Stimulated activated CD4-positive, alpha-beta T cell treated with anti-CD3 and anti-CD28 coated beads, TNF-alpha, amount 100 ng/mL, for 4 hours (primary cell): ENCODE measurements at places on chromosomes 7 and 10.

DNA sequence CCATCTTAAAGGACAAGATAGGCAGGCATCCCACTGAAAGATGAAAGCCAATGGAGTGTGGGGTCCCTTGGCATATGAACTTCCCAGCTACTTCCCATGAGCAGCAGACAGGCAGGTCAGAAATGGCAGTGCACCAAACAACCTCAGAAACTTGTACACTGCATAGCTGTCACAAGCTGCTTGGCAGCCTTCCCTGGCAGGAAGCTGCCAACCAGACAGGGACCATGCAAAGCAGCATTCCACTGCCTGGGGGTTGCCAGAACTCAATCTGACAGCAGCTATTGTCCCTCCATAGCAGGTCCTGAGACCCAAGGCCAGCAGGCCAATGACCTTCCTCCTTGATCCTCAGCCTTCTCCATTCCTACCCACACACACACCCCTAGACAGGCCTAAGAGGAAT, 139.5 kb downstream of the PLCE1 start:
- no peak for DNase-seq

GRCh38 chr10:80165173-80165572, 32.6 kb downstream of the PLAC9 start:
- no peak for DNase-seq

DNA sequence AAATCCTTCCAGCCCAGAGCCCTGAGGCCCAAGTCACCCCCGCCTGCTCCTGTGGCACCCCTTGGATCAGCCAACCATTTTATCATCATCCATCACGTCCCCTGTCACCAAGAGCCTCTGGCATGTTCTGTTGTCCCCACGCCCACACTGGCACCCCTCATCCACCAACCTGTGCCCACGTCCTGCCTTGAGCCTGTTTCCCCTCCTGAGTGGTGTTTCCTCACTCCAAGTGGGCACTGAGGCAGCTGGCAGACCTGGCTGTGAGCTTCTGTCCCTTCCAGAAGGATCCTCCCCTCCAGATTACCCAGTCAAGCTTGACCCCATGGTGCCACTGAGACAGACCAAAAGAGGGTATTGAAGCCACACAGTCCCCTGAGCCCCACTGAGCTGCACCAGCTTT, 71.4 kb upstream of the ANTXRL start:
- DNase-seq: no peak

GRCh38 chr7:124874644-124875163, 54.9 kb downstream of the POT1 start:
- DNase-seq: no peak

DNA sequence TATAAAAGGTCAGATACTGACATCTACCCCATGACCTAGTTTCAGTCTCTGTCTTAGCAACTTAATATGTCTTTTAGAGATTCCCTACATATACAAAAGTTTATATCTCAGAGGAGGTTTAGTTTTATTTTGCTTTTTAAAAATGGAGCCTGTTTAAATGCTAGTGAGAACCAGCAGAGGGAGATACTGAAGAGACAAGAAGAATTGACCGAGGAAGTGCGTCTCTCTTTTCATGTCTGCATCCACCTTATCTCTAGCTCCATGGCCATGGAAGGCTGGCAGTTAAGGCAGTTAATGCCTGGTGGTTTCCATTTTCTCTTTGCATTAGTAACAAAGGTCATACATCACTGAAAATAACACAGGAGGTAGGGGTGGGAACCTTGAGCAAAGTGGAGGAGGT, 10.7 kb downstream of the SUV39H2 start:
- no peak for DNase-seq

DNA sequence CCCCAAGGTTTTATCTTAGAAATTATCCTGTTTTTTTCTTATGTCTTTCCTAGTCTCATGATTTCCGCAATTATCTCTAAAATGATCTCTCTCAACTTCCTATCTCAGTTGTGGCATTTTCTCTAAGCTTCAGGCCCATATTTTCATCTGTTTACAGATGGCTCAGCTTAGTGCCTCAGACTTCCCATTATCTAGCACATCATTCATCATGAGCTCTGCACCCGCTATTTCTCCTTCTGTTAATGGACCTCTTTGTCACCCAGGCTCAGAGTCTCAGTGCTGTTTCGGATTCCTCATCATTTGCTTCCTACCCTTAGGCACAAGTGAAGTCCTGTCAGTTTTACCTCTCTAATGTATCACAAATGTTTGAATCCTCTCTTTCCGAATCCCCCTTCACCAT, 84.1 kb downstream of the BMPR1A start:
- no peak for DNase-seq

- no peak for DNase-seq
Measured at GRCh38 chr7:81140252-81140651, 221.4 kb upstream of the SEMA3C start.

- DNase-seq: no peak
Measured at GRCh38 chr7:108200326-108200725, 70.2 kb upstream of the LAMB4 start.

- DNase-seq: no peak
Measured at GRCh38 chr10:61837755-61838171, 63.7 kb upstream of the ARID5B start.
